ENCODE measurements at places on chromosomes 7 and 10.

- DNase-seq: no peak
These were observed 20.4 kb downstream of the SH2B2 start for GRCh38 chr7:102306916-102307677.

DNA sequence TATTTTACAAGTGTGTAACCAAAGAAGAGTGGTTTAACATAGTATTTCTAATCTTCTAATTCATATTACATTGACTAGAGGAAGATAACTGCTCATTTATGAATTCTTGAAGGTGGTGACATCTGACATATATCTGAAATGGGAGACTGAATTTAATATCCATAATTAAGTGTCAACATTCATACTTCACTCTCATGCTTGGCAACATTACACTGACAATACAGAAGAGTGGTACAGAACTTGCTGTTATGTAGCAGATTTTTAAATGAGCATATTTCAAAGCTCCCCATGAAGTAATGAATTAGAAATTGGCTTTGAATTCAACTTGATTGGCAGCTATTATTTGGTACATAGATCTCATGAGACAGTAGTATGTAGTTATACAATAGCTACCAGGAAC, 125.8 kb upstream of the POT1 start:
- DNase-seq: no peak

- no peak for DNase-seq
These were observed 41.9 kb downstream of the PRSS2 start for GRCh38 chr7:142812437-142813215.

GRCh38 chr10:15852111-15852557, 8.2 kb downstream of the MINDY3 start:
- no peak for DNase-seq

DNA sequence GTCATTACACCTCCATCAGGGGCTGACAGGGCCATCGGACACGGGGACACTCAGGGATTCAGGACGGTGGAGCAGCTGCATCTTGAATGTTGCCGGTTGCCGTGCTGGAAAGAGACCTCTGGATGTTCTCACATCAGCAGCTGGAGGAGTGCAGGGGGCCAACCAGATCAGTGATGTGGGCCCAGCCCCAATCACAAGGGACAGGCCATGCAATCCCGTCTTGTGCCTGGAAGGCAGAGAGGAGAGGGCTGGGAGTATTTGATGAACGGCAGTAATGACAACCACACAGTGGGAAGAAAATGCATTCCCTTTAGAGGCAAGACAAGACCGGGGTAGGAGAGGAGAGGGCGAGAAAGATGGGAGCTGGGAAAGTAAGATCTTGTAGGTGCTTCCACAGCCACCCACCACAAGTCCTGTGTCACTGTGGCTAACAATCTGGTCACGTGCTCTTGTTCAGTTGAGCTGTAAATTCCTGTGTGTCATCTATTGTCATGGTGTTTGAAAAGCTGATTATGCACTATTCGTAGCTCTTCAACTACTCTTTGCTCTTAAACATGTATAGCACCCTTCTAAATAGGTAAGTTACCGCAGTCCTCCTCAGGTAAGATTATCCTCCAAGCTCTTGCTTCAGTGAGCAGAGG, 85.9 kb upstream of the LEP start:
- DNase-seq: no peak

- DNase-seq: no peak
These were observed 40.0 kb downstream of the GHRHR start for GRCh38 chr7:31003721-31004120.

GRCh38 chr7:28550580-28551186, 138.4 kb downstream of the CREB5 start:
- no peak for DNase-seq

GRCh38 chr7:34727464-34727995, 69.5 kb downstream of the NPSR1 start:
- no peak for DNase-seq
